Activated CD4-positive, alpha-beta T cell treated with anti-CD3 and anti-CD28 coated beads, Interleukin-2, amount 10 ng/mL, durations not matched to agents 7 days and 5 days (primary cell): ENCODE measurements at places on chromosomes 7 and 10. TPM values are rescaled to one million over a fixed set of nuclear protein-coding genes. Genes with fewer than 3 reads are reported as not detected.

Gene PRPS1L1
- total RNA-seq, result not detected

DNA sequence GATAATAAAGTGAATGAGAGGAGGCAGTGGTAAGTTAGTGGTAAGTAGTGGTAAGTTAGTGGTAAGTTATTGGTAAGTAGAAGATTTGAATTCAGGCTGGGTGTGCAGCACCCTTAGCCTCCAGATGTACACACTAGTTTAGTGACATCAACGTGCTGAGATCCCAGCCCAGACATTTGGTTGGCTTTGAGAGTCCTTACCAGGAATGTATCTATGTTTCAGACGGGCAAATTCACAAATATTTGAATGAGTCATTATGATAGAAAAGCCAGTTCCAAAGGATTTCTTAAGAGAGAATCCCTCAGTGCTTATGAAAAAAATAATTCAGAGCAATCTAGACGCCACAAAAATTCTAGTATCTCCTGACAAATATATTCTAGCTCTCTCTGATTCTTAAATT lies 70.0 kb downstream of the ARL4A start:
- no peaks in the 10 kb centered on the region for H3K4me1 ChIP-seq
- no peaks in the 10 kb centered on the region for H3K27me3 ChIP-seq
- no peak for DNase-seq
- H3K4me3 ChIP-seq, result no peak overlapping the region
- no peaks in the 10 kb centered on the region for H3K36me3 ChIP-seq
- no peak overlapping the region for H3K27ac ChIP-seq

Gene CRTAC1
- not detected for total RNA-seq

DNA sequence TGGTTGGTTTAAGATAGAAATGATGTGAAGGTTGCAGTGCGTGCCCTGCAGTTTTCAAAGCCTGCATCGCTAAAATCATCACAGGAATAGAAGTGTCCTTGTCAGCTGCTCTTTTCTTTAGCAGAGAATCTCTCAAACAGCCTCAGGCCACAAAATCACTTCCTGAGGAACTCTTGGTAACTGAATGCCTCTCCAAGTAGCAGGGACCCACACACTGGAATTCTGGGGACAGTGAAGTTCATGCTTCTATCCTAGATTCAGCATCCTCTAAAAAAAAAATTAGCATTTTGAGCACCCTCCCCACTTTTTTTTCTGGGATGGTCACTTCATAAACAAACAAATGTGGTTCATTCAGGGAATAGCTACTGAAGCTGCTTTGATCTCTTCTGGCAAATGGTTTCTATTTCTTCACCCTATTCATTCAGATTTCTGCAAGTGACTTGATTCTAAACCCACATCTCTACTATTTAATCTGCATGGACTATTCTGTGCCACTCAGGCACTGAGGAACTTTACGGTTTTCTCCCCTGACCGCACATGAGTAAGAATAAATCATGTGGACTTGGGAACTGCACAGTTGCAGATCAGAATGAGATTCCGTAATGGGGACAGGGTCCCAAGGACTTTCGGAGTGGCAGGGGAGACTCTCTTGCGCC lies 306.9 kb downstream of the FRMD4A start:
- H3K36me3 ChIP-seq, result no peaks in the 10 kb centered on the region

DNA sequence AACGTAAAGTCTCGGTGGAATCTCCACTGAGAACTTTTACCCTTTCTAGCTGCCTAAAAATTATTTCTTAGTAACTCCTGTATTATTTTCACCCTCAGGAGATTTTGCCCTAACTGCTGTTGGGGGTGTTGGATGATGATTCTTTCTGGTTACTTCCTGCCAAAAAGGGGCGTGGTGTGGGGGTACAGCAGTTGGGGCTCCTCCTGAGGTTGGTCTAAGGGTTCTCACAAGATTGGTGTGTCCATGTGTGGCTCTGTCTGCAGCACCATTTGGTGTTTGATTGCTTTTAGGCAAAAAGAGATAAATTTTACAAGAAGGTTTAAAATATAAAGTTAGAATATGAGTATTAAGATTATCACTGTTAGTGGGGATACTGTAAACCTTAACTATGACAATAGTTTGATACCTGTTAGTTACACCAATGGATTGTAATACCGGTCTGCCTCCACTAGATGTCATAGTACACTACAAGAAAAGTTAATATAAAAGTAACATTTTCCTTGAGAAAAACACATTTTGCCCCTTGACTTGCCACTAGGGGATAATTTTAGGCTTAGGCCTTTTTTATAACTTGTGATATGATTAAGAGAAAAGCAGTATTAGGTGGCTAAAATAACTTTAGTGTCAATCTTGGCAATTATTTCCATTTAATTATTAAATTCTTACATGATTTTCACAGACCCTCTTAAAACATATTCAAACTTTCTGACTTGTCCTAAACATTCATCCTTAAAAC lies 928.7 kb downstream of the IPMK start:
- H3K4me1 ChIP-seq, result no peaks in the 10 kb centered on the region
- H3K4me3 ChIP-seq, result no peak overlapping the region

Gene MYH16
- total RNA-seq, result not detected
